Activated CD4-positive, alpha-beta memory T cell treated with anti-CD3 and anti-CD28 coated beads, Interleukin-2, amount 10 ng/mL, durations not matched to agents 7 days and 5 days (primary cell): ENCODE measurements at places on chromosomes 7 and 10. TPM values are rescaled to one million over a fixed set of nuclear protein-coding genes. Genes with fewer than 3 reads are reported as not detected.

GRCh38 chr10:349081-349480, 213.8 kb downstream of the ZMYND11 start:
- no peak overlapping the region for H3K4me3 ChIP-seq
- DNase-seq, result no peak
- H3K27me3 ChIP-seq, result no peaks in the 10 kb centered on the region

DNA sequence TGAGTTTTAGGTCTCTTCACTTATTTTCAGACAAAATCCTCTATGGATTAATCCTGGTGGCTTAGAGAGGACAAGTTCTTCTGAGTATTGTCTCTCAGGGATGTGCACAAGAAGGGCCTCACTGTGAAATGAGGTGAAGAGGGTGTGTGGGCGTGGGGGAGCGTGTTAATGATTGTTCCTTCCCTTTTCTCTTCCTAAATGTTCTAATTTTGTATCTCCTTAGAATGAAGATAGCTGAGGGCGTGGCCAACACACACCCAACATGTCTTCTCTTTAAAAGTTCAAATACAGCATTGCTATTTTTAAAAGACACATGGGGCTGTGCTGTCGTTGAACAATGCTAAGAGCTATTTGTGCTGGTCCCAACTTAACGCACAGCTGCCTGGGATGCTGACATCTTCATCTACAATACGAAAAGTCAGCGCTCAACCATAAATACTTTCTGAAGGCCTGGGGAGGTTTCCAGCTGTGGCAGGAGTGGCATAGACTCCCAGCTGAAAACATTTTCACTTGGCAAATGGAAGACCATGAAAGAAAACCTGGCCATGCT, 135.9 kb downstream of the JCAD start:
- DNase-seq, result no peak
- H3K36me3 ChIP-seq, result no peaks in the 10 kb centered on the region
- H3K4me3 ChIP-seq, result no peak overlapping the region

GRCh38 chr10:113058523-113059370, 108.7 kb downstream of the TCF7L2 start:
- H3K27ac ChIP-seq, result no peak overlapping the region
- H3K27me3 ChIP-seq, result peaks cover 4% of the 10 kb centered on the region
- no peak for DNase-seq
- H3K36me3 ChIP-seq, result no peaks in the 10 kb centered on the region
- no peak overlapping the region for H3K4me3 ChIP-seq

DNA sequence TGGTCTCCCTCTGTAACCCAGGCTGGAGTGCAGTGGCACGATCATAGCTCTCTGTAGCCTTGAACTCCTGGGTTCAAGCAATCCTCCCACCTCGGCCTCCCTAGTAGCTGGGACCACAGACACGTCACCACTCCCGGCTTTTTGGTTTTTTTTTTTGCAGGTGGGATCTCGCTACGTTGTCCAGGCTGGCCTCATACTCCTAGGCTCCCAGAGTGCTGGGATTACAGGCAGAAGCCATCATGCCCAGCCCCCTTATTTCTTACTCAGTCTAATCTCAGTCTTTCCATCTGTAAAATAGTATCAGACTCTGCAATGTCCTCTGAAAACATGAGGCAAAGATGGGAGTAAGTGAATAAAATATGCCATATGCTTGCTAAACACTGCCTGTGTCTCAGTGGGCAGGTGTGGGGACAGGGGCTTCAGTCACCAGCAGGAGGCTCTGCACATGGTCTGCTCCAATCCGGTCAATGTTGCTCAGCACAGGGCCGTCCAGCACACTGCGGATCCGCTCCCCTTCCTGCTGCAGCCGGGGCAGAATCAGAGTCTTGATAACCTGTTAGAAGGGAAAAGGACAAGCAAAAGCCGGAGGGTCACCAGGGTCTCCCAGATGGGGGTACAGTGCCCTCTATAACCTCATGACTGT, 8.2 kb downstream of the AP4M1 start:
- DNase-seq, result no peak
- H3K4me1 ChIP-seq, result no peaks in the 10 kb centered on the region
- no peak overlapping the region for H3K4me3 ChIP-seq
- no peak overlapping the region for H3K27ac ChIP-seq
- H3K36me3 ChIP-seq, result peaks cover 56% of the 10 kb centered on the region

GRCh38 chr7:114081606-114082425, 163.0 kb upstream of the PPP1R3A start:
- H3K4me3 ChIP-seq, result no peak overlapping the region
- H3K27me3 ChIP-seq, result peaks cover 67% of the 10 kb centered on the region
- H3K27ac ChIP-seq, result no peak overlapping the region
- peaks cover 36% of the 10 kb centered on the region for H3K4me1 ChIP-seq
- peaks cover 4% of the 10 kb centered on the region for H3K36me3 ChIP-seq

DNA sequence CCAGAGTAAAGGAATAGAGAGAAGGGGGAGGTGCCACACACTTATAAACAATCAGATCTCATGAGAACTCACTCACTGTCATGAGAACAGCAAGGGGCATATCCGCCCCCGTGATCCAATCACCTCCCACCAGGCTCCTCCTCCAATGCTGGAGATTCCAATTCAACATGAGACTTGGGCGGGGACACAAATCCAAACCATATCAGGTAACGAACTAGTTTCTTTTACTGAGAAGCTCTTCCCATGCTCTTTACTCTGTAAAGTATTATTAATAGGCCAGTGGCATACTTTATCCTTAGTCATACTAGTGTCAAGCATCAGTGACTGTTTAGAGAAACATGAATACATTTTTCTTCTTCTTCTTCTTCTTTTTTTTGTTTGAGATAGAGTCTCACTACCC, 39.4 kb upstream of the ZNF488 start:
- H3K36me3 ChIP-seq, result no peaks in the 10 kb centered on the region
- H3K27me3 ChIP-seq, result peaks cover 3% of the 10 kb centered on the region
- H3K4me1 ChIP-seq, result no peaks in the 10 kb centered on the region
- no peak for DNase-seq
- no peak overlapping the region for H3K27ac ChIP-seq
- H3K4me3 ChIP-seq, result no peak overlapping the region

Gene PGAM1
- total RNA-seq, result 514 TPM

Gene HOXA6
- not detected for total RNA-seq

DNA sequence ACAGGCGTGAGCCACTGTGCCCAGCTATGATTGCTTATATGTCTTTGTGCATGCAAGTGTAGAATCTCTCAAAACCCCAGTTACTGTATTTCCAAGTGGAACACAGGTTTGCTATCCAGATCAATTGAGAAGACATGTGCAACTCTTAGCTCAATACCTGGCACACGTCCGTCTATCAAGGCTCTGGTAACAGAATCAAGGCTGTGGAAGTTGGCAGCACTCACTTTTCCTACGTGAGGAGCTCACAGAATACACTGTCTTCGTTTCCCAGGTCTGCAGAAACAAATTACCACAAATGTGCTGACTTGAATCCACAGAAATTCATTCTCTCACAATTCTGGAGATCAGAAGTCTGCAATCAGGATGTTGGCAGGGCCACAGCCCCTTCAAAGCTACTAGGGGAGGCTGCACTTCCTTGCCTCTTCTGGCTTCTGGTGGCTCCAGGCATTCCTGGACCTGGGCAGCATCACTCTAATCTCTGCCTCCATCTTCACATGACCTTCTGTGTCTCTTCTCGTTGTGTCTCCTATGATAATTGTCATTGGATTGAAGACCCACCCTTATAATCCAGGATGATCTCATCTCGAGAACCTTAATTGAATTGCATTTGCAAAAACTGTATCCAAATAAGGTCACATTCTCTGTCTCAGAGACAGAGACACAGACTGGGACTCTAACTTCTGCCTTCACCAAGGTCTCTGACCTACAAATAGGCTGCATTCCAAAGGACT, 84.8 kb upstream of the C7orf33 start:
- no peak overlapping the region for H3K4me3 ChIP-seq
- H3K36me3 ChIP-seq, result no peaks in the 10 kb centered on the region
- peaks cover 16% of the 10 kb centered on the region for H3K4me1 ChIP-seq
- no peak overlapping the region for H3K27ac ChIP-seq
- DNase-seq, result no peak

GRCh38 chr10:121928528-121928884, 675 bp upstream of the ATE1 start:
- H3K4me1 ChIP-seq, result peaks cover 30% of the 10 kb centered on the region
- no peak for DNase-seq
- H3K36me3 ChIP-seq, result peaks cover 10% of the 10 kb centered on the region
- H3K4me3 ChIP-seq, result peak overlapping the region; percentile 81
- peak overlapping the region; percentile 92 for H3K27ac ChIP-seq

Gene ZNF736
- total RNA-seq, result 24.5 TPM

Gene HTR7
- not detected for total RNA-seq

DNA sequence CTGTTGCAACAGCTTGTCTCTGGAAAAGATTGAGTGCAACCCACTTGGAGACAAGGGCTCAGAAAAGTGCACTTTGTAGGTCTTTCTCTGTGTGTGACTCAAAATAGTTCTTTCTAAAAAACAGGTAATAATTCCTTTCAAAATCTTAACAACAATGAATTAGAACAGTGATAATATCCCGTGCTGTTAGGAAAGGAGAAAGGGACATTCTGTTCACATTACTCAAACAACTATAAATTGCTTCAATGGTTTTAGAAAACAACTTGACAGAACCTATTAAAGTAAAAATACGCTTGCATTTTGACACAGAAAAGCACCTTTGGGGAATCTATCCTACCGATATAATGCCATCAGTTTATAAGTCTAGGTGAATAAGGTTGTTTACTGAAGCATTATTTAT, 468.1 kb upstream of the DPP6 start:
- no peak overlapping the region for H3K4me3 ChIP-seq
- no peaks in the 10 kb centered on the region for H3K36me3 ChIP-seq
- no peak overlapping the region for H3K27ac ChIP-seq
- H3K27me3 ChIP-seq, result no peaks in the 10 kb centered on the region
- H3K4me1 ChIP-seq, result no peaks in the 10 kb centered on the region

Gene ASL
- total RNA-seq, result 29.8 TPM
